ENCODE measurements at places on chromosomes 2 and 18.

DNA sequence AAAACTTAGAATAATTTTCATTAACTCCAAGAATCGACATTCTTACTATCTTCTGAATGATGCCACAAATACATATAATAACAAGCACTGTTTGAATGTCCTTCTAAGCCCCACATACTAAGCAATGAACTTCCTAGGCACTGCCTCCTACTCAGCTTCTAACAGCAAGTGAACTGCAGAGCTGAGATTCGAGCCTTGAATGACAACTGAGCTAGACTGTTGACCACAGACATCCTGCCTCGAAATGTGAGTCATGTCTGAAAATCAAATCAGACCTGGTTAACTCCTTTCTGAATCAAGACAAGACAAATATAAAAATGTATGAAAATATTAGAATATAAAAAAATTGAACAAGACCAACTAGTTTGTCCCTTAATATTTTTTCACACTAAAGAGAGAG is 108.1 kb downstream of the MYT1L start:
- no peak for DNase-seq

DNA sequence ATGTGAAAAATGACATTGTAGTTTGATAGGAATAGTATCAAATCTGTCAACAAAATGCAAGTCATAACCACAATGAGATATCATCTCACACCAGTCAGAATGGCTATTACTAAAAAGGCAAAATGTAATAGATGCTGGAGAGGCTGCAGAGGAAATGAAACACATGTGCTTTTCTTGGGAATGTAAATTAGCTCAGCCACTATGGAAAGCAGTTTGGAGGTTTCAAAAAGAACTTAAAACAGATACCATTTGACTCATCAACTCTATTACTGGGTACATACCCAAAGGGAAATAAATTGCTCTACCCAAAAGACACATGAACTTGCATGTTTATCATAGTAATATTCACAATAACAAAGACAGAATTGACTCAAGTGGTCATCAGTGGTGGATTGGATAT is 572.6 kb downstream of the TRIB2 start:
- DNase-seq: no peak

DNA sequence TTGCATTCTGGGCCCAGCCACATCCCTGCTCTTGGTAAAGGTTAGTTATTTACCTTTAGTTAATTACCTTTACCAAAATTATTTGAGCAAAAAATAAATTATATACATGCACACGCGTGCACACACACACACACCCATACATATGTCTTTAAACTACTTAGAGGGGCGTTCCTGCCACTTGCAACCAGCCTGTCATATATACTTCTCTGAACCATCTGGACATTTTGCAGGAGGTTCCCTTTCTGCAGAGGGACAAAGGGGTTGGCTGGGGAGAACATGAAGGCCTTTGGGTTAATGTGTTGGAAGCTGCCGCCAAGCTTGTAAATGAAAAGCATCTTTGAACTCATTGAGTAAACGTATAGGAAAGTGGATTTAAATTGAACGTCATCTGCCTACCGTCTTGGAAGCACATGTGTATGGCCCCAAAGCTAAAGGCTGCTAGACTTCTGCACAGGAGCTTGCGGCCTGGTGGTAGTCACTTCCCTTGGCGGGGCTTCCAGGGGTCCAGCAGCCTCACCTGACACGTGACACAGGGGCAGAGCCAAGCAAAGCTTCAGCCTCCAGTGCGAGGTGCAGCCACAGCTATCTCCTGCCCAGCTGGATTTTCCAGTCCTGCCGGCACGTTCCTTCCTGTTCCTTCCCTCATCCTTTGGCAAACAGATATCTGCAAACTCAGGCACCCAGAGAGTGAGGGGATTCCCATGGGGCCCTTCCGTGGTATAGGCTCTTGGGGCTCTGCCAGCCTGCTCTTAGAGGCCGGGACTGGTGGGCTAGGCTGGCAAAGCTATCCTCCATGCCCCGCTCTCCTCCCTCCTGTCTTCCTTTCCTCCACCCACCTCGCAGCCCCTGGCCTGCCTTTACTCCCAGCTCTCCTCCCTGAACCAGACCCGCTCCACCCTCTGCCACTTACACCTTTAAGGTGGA is 46.1 kb downstream of the SERTAD2 start:
- DNase-seq: no peak

DNA sequence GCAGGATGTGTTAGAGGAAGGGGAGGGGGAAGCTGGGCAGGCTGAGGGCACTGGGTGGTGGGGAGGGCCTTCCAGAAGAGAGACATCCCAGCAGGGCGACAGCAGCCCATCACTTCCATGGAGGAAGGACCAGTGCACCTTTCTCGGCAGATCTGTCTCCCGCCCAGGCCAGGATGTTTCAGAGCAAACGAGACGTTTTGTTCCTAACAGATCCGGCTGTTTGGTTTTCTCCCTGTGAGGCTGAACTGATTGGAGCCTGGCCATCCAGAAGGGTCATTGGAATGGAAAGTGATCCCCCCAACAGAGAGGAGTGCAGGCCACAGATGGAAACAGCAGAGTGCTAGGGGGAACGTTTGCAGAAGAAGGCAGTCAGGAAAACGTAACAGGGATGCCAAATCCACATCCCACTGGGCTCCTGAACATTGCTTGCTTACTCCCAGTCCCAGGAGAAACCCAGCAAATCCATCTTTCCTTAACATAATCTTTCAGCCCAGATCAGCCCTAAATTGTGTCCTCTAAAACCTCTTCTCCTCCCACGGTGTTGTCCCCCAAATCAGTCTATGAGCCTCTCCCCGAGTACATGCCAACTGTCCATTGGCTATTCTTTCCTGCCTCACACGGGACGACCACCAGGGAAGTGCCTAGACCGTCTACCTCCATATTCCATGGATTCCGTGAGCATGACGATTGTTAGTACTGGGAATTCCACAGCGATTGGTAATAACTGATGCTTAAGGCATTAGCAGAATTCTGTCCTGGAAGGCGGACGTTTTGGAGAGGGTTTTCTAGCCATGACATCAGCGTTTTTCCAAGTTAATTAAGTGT is 126.8 kb downstream of the SEPTIN10 start:
- no peak for DNase-seq

DNA sequence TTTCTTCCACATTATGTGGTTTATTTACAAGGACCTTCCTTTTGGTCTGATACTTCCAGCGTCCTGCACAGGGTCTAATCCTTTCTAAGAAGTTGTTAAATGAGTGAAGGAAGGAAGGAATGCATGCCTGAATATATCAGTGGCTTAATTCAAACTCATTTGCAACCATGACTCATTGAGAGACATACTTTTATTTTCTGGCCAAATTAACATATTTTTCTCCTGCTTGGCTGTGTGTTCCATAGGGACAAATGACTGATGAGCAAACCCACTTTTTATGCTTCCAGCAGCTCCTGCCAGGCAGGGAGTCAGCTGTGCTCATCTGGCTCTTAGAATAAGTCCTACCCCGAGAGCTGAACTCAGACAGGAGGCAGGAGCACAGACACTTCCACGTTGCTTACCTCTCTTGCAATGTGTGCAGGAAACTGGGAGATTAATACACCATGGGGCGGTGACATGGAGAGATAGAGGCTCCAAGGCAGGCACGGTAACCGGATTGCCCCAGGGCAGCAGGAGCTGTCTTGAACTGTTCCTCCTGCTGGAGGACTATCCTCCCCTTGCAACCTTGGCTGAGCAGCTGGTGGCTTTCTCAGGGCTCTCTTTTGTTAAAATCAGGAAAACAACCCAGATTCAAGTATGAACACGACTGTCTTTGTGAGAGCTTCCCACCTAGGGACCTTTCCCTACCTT is 667.5 kb upstream of the HS6ST1 start:
- DNase-seq: no peak

- DNase-seq: no peak
Observed at GRCh38 chr2:133847591-133847990, 279.3 kb upstream of the NCKAP5 start.

GRCh38 chr2:157193461-157193860 is 64.0 kb upstream of the GALNT5 start:
- DNase-seq: no peak

DNA sequence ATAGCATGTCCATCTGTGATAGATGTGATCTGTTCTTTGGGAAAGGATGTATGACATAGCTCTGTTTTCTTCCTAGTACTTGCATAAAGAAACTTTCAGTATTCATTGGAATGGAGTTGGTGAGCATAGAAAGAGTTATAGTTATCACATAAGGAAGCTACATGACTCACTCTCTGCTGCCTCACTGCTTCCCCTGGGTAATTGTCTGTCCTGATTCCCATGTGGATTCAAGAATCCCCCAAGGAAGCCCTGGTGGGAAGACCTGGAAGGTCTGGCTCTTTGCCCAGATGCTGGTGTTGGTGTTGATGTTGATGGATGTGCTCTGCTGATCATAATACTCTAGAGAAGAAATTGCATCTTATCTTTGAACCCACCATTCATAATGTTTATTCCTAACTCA is 60.6 kb downstream of the PTPN4 start:
- no peak for DNase-seq

- DNase-seq: no peak
Observed at GRCh38 chr18:21826196-21826595, 85.6 kb downstream of the MIB1 start.

DNA sequence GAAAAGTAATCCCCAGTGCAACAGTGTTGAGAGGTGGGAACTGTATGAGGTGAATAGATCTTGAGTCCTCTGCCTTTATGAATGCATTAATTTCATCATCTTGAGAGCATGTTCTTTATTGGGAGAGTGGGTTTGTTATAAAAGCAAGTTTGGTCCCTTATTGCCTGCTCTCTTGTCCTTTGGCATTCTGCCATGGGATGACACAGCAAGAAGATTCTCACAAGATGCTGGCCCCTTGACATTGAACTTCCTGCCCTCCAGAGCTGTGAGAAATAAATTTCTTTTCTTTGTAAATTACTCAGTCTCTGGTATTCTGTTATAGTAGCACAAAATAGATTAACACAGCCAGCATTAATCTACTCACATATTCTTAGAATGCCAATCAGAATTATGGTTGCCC is 108.6 kb downstream of the EHBP1 start:
- DNase-seq: no peak

- DNase-seq: no peak
Observed at GRCh38 chr2:127085317-127085681, 21.7 kb downstream of the BIN1 start.

DNA sequence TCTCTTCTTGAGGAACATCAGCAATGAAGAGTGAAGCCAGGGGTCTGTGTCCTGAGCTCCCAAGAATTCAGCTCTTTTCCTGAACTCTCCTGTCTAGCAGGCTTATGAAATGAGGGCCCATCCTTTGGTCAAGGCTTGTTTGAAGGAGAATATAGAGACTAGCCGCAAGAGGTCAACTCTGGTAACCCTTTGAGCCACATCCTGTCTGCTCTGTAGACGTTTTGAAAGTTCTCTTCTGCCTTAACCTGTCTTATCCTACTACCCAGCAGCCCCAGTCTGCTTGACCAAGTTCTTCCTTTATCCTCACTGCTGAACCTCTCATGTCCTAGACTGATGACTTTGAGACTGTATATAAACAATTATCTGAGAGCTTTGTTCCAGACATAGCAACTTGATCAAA is 5.4 kb downstream of the SEMA4F start:
- no peak for DNase-seq

DNA sequence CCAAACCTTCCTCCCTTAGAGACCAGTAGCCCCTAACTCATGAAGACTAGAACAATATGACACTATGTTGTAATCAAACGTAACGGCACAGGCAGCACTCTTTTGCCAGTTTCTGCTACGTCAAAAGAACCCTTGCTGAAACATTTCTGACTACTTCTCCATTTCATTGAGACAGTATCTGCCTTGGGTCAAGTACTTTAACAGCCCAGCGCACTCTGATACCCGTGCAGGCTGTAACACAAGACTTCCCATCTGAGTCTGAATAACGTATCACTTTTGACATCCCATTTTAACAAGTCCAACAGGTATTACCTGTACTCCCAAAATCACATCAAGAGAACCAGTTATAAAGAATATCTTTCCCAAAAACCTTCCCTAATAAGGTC is 38.4 kb downstream of the TBC1D8 start:
- no peak for DNase-seq

Measured in stimulated activated CD4-positive, alpha-beta T cell treated with anti-CD3 and anti-CD28 coated beads, Interleukin-1b, Interleukin-23, amount 100 ng/mL, for 4 hours (primary cell).